EL (cell line): ENCODE measurements at places on chromosomes 6 and 20.

GRCh38 chr6:167526465-167527368 lies 201.8 kb downstream of the TTLL2 start:
- DNase-seq: no peak

DNA sequence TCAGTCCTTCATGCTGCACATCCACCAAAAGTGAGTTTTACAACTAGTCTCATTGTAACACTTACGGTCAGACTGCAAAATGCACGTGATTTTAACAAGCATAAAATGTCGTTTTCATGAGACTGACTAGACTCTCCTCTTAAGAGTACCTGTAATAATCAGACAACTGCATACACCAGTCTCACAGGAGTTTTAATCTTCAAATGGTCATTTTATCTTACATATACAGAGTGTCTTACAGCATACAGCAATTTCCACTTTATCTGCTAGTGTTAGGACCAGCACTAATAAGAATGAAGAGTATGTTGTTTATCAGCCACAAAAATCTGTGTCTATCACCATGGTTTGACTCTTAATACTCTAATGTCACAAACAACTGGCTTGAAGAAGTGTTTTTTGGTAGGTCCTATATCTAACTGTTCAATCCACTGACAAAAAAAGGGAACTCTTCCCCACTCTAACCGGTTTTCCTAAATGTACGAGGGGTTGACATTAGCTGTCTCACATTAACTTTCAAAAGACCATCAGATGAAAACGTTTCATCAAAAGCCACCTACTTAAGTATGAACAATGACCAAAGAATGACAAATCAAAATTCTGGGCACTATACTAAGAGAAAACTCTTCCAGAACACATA lies 1.5 kb upstream of the ASF1A start:
- DNase-seq: no peak

GRCh38 chr6:75150685-75151412 lies 55.0 kb downstream of the COL12A1 start:
- DNase-seq: peak; percentile 56

DNA sequence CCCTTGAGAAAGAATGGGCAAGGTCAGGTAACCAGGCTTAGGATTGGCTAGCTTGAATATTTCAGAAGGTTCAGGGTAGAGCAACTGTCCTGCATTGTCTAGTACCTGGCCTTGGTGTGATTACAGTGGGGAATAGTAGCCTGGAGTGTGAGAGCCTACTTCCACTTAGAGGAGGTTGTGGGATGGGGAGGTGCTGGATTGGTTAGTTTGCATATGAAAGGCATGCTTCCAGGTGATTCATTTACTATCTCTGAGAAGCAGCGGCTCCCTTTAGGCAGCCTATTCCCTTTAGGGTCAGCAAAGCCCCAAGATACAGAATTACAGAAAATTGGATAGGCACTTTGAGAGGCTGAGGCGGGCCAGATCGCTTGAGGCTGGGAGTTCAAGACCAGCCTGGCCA lies 25.0 kb upstream of the SCGN start:
- DNase-seq: no peak

- DNase-seq: no peak
Measured at GRCh38 chr6:92231171-92231701, 1188.1 kb downstream of the EPHA7 start.

DNA sequence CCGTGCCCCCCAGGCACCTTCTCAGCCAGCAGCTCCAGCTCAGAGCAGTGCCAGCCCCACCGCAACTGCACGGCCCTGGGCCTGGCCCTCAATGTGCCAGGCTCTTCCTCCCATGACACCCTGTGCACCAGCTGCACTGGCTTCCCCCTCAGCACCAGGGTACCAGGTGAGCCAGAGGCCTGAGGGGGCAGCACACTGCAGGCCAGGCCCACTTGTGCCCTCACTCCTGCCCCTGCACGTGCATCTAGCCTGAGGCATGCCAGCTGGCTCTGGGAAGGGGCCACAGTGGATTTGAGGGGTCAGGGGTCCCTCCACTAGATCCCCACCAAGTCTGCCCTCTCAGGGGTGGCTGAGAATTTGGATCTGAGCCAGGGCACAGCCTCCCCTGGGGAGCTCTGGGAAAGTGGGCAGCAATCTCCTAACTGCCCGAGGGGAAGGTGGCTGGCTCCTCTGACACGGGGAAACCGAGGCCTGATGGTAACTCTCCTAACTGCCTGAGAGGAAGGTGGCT lies 960 bp downstream of the TNFRSF6B start:
- no peak for DNase-seq

GRCh38 chr6:70599187-70599586 lies 32.5 kb downstream of the SDHAF4 start:
- DNase-seq: no peak

DNA sequence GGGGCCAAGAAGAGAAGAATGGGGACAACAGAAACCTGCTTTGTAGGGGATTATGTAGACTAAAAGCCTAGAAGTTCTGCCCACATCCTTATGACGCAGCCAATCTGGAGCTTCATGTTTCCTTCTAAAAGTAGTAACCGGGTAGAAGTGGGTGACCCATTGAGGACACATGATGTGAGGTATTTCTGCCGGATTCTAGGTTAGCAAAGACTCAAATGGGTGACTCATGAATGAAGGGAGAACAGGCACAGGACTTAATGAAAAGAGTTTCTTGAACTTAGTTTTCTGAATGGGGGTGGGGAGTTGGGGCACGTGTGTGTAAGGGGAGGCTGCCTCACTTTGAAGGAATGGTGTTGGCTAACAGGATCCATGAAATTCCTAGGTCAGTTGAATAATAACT lies 68.8 kb downstream of the CDS2 start:
- DNase-seq: peak; percentile 27

DNA sequence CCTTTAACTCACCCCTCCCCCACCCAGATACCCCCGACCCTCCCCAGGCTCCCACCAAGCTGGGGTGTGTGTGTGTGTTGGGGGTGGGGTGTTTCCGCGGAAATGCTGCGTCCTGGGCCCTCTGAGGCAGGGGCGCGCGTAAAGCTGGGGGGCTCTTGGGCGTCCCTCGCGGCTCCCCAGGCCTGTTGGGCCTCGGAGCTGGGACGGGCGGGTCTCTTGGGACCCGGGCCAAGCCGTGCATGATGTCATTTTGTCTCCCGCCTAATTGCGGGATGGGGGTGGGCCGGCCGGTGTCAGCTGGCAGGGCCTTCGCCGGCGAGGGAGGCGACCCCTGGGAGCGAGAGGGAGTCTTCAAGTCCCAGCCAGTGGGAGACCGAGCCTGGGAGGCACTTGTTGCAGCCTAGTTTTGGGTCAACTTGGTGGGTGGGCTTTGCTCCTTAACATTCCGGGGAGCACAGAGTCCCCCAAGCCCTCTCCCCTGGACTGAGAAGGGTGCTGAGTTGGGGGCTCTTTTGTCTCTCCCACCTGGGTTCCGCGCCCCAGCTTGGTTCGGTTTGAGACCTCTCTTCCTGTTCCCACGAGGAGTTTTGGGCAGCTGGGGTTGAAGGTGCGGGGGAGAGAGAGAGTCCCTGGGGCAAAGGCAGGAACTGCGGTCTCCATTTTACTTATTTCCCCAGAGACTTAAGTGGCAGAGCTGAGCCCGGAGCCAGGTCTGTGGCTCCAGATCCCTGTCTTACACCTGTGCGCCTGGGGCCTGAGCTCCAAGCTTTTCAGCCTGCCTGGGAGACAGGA lies 623 bp downstream of the MYBL2 start:
- peak; percentile 57 for DNase-seq

DNA sequence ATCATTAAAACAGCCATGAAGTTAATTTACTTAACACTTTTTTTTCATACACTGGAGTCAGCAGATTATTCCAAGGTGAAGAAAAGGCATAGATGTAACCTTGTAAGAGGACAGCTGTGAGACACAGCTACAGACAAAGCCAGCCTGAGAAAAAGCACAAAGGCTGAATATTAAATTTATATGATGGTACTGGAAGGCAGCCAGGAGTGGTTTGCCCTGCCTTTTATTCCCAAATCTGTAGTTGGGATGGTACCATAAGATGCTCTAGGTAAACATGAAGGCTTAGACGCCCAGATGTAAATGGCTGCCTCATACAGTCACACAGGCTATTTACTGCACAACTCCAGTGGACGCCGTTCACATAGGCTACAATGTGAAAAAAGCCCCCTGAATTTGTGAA lies 42.1 kb upstream of the LOC128125822 start:
- no peak for DNase-seq

- DNase-seq: no peak
Measured at GRCh38 chr20:51037532-51038115, 14.7 kb upstream of the KCNG1 start.
